ENCODE measurements at places on chromosomes 6 and 20. TPM values are rescaled to one million over a fixed set of nuclear protein-coding genes. Genes with fewer than 3 reads are reported as not detected.

Gene XPO5
- 31.0 TPM for total RNA-seq

Gene GGTLC1
- total RNA-seq = not detected

Gene ZNF334
- not detected for total RNA-seq

Gene IBTK
- 31.3 TPM for total RNA-seq

Gene TMEM74B
- 3.4 TPM for total RNA-seq

Gene PHACTR1
- total RNA-seq = 0.06 TPM

Gene TREML2
- not detected for total RNA-seq

Gene PGC
- total RNA-seq = not detected
